Activated gamma-delta T cell treated with Interleukin-2 at 50 U/mL for 16 hours (primary cell): ENCODE measurements at places on chromosomes 2 and 18.

DNA sequence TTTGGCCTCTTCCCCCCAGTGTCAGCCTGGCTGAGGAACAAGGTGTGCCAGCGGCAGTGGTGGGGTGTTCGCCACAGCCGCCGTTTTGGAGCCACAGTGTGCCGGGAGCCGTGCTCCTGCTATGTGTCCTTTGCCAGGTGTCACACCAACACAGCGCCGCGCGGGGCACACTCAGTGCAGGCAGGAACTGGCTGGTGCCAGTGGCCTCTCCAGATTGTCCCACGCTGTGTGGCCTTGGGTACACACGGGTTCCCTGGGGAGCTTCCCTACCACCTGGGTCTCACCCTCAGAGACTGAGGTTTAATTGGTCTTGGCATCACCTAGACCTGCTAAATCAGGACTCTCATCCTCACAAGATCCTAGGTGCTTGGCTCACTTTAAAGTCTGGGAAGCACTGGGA, 171.6 kb downstream of the LDLRAD4 start:
- DNase-seq, result no peak

DNA sequence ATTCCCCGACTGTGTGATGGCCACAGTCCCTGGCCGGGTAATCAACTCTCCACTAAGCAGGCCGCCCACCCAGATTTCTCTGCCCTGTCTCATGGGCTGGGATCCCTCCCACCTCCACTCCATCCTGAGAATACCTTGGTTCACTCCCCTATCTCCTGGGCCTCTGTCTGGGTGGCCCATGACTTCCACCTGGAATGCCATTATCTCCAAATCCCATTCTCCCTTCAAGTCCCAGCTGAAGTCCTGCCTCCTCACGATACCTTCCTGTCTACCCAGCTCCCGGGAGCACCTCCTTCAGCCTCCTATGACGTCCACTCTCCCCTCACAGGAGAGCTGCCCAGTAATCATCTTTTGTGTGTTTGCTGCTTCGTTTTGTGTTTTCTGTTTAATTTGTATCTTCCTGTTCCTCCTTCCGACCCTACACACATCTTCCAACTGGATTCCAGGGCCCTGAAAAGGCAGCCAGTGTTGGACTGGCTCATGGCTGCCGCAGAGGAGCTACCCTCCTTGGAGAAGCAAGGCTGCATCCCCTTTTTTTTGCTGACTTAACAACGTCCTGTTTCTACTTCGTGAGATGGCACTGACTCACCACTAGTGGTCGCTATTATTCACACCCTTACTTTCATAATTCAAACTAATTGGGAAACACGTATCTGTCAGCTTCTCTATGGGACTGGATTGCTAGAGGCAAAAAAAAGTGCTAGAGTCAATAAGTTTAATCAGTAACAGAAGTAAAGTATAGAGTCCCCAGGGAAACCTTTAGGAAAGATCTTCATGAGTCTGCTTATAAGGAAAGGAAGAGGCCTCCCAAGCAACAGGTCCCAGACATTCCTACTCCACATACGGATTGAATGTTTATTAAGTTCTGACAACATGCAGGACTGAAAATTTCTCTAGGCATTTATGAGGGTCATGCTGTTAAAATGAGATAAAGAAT, 171.9 kb upstream of the GATA6 start:
- DNase-seq, result no peak

GRCh38 chr2:197515315-197515738, 539 bp upstream of the MOB4 start:
- no peak for DNase-seq

DNA sequence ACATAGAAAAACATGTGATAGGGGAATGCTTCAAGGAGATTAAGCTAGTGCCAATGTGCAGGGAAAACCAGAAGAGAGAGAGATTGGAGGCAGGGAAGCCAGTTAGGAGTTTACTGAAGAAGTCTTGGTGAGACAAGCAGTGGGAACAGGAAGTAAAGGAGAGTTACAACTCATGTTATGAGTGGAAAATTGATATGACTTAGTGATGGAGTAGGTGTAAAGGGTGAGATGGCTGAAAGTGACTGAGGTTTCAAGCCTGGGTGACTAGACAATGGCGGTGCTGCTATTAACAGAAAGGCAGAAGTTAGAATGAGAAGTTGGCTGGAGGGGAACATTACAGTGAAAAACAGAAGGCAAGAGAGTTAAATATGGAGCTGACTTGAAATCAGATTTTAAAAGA, 16.5 kb downstream of the DOK1 start:
- DNase-seq, result no peak

GRCh38 chr2:179024445-179024844, 25.5 kb downstream of the CCDC141 start:
- DNase-seq, result no peak

DNA sequence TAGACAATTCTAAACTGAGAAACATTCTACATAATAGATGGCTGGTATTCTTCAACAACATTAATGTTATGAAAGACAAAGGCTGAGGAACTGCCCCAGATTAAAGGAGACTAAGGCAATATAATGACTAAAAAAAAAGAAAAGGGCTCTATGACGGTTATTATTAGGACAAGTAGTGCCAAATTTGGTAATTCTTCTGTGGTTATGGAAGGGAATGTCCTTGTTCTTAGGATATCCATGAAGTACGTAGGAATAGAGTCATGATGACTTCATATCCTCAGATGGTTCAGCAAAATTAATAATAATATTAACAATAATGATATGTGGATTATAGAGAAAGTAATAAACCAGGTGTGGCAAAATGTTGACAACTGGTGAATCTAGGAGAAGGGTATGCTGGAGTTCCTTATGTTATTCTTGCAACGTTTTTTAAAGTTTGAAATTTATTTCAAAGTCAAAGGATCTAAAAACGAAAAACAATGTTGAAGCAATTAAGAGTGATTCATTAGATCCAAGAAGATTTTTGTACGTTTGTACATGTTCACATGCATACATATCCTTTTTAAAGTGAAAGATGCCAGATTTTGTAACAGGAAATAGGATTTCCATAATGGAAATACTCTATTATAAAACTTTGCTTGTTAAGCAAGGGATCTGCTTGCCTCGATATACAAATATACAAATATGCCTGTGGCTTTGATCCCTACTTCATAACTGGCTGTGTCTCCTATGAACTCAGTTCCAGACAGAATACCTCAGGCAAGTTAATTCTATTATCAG, 27.7 kb upstream of the STRN start:
- DNase-seq, result no peak

DNA sequence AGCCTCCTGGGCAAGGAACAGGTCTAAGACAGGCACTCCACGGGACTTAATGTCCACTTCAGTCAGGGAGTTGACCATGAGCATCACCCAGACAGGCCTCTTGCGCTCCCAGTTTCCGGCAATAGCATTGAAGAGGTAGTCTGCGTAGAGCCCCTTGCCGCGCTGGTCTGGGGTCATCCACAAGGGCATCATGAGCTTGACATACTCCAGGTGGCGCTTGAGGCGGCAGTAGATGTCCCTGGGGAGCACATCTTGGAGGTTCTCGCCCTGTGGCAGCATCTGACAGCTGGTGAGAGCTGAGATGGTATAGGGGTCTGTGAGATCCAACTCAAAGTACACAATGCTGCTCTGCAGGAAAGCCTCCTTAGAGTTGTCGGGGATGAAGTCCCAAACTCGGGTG, 10.6 kb downstream of the TRABD2A start:
- DNase-seq, result no peak

DNA sequence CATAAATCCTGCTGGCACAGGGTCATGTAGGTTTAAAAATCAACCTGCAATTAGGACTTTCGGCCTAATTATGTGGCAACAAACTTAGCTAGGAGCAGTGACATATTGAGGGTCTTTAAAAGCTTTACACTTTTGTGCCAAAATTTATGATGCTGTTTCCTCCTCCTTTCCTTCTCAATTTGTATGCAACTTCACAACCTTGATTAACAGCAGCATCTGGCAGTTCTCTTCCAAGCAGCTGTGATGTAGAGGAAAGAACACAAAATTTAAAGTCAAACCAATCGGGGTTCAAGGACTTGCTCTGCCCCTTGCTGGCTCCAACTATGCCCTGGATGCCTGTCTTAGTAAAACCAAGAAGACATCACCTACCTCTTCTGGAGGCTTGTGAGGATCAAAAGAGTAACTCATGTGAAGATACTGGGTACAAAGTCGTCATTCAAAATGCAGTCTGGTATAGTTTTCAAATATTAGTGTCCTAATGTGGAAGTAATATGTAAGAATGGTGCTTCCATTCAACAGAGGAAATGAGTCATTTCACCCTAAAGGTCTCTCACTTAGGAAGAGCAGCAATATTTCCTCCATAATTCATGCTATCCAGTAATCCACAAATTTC, 94.7 kb downstream of the ANKRD44 start:
- DNase-seq, result no peak

DNA sequence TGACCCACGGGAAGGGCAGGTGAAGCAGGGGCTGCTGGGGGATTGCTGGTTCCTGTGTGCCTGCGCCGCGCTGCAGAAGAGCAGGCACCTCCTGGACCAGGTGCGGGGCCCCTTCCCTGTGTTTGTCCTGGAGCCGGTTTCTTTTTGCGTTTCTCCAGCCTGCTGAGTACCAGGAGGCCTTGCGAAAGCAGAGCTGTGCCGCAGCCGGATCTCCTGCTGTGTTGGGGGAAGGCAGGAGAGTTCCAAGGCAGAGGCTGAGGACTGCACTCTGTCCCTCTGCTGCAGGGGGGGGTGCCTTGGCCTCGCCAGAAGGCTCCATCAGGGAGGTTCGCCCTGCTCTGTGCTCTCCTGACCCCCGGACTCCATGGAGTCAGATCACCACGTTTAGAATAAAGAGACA, 2.8 kb downstream of the CAPN10 start:
- DNase-seq, result no peak

DNA sequence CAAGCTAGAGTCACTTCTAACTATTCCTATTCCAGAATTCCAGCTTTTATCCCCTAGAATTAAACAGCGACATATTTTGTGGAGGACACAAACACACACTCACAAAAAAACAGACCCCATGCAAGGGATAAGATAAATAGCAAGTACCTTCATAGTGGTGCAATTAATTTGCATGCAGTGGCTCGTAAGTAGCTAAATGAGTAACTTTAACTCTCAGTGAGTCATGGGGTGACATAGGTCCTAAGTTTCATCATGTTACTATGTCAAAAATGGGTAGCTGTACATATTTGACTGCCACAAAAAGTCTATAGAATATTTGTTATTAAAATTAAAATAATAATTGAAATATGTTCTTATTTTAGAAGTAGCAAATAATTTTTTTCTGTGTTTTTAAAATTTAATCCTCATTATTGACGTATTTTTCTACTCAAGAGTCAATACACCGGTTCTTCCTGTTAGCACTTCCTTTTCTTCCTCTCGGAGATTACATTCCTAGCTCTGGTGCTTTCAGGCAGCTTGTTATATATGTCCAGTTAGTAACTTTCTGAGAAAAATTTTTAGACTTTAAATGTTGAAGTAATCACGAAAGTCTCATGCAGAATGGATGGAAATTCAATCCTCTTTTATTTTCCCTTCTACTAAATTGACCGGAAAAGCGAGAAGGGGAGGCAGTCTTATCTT, 247.0 kb downstream of the KCNH7 start:
- DNase-seq, result no peak

GRCh38 chr2:102142829-102143449, 393 bp downstream of the IL1R1 start:
- no peak for DNase-seq

DNA sequence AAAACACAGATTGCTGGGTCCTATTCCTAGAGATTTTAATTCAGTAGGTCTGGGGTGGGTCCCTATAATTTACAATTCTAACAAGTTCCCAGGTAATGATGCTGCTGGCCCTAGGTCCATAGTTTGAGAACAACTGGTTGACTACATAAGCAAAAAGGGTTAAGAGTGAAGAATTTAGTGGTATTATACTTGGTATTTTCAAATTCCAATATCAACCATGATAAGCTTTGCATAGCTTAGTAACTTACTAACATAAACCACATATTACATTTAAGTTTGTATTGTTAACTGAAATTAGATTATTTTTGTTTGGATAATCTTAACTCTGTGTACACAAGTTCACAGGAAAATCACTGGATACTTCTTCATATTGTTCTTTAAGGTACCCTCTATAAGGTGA, 862.9 kb upstream of the ACVR2A start:
- no peak for DNase-seq

GRCh38 chr2:54550547-54550946, 94.4 kb downstream of the SPTBN1 start:
- no peak for DNase-seq

DNA sequence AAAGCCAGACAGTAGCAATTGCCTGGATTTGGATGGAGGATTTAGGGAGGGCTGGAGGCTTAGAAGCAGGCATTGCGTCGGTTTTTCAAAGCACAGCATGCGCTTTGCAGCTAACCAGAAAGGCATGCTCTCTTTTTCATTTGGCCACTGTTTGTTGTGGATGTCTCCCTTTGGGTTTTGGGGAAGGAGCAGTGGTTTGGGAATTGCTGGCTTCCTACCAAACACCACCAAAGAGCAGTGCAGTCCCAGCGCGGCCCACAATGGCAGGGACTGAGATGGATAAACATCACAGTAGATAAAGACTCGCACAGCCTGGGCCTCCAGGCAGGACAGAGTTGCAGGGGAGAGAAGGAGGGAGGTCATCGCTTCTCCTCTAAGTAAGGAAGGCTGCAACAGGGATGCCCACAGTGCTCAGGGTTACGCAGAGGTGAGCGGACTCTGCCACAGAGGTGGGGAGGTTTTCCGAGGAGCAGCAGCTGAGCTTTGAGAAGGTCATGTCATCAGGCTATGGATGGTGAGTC, 148.5 kb downstream of the MYT1L start:
- DNase-seq, result no peak

DNA sequence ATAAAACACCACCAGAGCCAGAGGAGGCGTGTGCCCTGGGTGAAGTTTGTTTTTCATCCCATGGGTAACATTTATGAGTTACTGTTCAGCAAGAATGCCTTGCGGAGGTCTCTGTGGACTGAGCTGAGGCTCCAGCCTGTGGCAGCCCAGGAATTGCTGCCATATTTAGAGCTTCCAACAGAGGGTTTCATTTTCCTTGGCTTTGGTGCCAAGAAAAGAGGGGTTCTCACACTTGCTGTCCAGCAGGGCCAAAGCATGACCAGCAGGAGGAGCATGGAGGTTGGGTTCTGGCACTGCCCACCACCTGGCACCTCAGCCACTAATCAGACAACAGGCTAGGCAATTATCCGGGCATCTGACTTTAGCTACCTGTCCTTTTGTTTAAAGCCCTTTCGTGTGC, 36.7 kb downstream of the EPAS1 start:
- no peak for DNase-seq

- DNase-seq, result peak; percentile 11
These were observed at the start of gene TET3 for GRCh38 chr2:73984203-73984921. Gene TET3 (plus strand): TSS chr2:73984910. CDS start chr2:73986404, 1,494 bp downstream.

DNA sequence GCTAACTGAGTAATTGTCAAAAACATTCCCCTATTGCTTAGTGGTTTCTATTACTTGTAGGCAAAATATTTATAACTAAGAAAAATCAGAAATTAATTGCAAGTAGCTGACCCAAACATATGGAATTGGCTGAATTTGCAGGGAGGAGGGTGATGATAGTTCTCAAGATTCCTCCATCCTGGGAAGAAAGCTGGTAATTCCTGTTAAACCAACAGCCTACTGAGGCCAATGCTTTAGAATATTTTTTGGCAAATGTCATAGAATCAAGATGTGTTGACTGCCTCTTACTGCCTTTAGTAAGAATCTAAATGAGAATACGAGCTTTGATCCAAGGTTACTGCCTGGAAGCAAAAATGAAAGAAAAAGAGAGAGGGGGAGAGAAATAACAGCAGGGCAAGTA, 120.0 kb downstream of the COL6A3 start:
- DNase-seq, result no peak
